ENCODE measurements at places on chromosomes 5 and 9. TPM values are rescaled to one million over a fixed set of nuclear protein-coding genes. Genes with fewer than 3 reads are reported as not detected.

The SLC27A4 gene
- 38.4 TPM for total RNA-seq

- no peak for DNase-seq
These were observed 98.1 kb upstream of the TUT7 start for GRCh38 chr9:86452201-86452828.

GRCh38 chr5:142280066-142281007 is 44.5 kb downstream of the SPRY4 start:
- no peak for DNase-seq

- no peak for DNase-seq
These were observed 52.4 kb downstream of the TRIO start for GRCh38 chr5:14195588-14195987.

GRCh38 chr5:75199946-75200345 is 36.7 kb downstream of the ANKRD31 start:
- no peak for DNase-seq

The IL5 gene
- total RNA-seq, result not detected

The GPX3 gene
- total RNA-seq, result 4.9 TPM

DNA sequence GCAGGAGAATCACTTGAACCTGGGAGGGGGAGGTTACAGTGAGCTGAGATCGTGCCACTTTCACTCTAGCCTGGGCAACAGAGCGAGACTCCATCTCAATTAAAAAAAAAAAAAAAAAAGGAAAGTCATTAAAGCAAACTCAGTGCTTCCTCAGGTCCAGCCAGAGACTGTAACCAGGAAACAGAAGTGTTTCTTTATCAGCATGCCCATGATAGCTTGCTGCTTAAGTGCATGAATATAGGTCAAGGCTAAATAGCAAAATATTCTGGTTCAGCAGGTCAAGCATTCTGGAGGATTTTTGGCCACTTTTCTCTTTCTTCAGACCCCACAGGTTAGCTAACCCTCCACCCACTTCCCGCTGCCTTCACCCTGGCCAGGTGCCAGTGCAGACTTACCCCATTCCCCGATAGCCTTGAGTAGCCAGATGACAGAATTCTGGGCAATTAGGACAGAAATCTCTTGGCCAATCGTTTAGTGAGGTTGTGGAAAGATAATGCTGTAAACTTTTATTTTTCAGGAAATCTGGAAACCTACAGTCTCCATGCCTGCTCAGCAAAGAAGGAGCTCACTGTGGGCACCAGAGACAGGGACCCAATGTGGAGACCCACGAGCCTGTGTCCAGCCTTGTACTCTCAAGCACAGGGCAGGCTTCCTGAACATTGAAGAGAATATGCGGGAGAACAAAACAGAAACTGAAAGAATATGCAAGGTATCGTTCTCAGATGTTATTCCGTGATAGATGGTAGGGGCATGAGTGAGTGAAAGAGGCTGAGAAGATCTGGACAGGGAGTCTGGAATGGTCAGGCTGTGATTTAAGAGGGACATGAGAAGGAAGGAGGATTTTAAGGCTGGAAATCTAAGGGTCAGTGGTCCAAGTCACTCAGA is 4.2 kb upstream of the UGT3A2 start:
- DNase-seq, result no peak

GRCh38 chr9:87587356-87587745 is 89.7 kb downstream of the DAPK1 start:
- DNase-seq, result no peak

The HTR4 gene
- total RNA-seq, result not detected

The LHX6 gene
- not detected for total RNA-seq

DNA sequence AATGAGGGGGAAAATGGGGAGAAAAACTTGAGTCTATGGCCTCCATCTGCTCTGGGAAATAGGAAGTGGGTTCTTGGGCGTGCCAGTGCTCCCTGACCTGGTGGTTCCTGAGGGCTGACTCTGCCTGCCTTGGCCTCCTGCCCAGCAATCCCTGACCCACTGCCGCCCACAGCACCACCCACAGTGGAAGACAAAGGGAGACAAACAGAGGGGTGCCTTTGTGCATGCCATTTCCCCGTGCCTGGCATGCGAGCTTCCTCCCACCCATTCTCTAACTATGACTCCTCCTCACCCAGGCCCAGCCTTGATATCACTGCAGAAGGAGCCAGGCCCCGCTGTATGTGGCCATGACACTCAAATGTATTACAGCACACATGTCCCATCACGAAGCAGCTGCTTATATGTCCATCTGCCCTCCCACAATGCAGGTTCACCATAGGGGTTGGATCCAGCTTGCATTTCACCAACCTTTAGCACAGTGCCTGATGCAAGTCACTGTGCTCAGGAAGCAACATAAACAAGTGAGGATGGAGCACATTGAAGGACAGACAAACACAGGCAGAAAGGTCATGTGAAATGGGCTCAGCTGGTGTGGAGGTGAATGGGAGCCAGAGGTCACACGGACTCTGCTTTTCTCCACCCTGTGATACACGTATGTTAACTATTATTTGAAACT is 84.4 kb downstream of the ADRB2 start:
- no peak for DNase-seq

DNA sequence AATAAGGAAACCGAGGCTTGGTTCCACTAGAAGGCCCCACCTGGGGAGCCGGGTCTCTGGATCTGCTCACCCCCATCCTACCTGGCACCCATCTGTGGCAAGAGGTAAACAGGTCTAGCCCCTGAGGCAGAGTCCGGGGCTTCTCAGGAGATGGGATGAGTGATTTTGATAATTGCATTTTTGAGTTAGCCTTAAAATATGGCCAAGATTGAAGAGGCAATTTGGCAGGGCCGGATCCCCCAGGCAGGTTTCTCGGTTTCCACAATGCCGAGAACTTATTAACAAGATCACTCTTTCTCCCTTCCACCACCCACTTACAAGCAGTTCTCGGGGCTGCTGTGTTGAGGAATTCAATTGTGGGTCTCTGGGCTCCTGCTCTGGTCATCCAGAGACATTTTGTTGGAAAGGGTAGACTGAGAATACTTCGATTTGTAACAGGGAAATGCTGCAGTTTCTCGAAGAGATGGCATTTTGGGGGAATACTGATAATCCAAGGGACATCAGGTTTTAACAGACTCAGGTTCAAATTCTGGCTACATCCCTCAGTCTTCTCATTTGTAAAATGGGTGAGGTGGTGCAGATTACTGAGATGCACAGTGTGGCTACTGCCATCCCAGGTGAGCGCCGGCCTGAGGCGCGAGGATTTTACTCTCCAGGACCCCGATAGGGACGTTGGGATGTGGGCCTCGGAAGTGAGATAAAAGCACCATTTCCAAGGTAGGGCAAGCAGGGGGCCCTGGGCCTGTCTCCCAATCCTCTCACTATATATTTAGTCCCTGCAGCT is 194.2 kb downstream of the CDK5RAP2 start:
- DNase-seq, result no peak

- DNase-seq, result no peak
These were observed 120.8 kb upstream of the ZNF608 start for GRCh38 chr5:124867137-124867704.

GRCh38 chr9:134666831-134667230 is 25.2 kb downstream of the COL5A1 start:
- DNase-seq, result no peak

DNA sequence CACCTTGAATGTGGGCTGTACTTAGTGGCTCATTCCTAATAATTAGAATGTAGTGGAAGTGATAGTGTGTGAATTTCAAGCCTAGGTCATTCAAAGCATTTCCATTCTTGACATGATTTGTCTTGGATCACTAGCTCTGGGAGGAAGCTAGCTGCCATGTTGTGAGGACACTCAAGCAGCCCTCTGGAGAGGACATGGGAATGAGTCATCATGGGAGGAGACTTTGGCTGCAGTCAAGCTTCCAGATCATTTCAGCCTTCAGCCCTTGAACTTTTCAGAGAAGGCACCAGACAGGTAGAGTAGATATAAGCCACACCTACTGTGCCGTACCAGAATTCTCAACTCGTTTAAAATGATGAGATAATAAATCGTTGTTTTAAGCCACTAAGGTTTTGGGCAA is 506.9 kb downstream of the ZNF608 start:
- no peak for DNase-seq

The PCDHA11 gene
- 6.0 TPM for total RNA-seq

DNA sequence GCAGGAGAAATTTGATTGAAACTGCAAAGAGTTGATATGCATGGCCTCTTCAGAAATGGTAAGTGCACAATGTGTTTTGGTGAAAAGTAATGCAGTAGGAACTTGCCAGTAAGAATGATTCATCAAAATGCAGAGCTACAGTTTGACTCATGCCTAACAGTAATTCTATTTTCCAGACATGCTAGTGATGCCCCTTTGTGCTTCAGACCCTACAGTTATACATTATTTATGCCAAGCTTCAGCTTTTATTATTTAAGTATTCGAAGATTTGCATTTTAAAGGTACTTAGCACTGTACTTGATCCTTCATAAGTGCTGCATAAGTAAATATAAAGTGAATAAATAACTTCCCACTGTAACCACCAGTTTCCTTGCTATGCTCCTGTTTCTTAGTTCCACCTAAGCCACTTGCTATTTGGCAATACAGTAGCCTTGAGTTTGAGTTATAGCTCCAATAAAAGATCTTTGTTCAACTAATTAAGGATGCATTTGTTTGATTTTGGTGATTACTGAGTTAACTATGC is 3.6 kb upstream of the SPATA31E1 start:
- no peak for DNase-seq

DNA sequence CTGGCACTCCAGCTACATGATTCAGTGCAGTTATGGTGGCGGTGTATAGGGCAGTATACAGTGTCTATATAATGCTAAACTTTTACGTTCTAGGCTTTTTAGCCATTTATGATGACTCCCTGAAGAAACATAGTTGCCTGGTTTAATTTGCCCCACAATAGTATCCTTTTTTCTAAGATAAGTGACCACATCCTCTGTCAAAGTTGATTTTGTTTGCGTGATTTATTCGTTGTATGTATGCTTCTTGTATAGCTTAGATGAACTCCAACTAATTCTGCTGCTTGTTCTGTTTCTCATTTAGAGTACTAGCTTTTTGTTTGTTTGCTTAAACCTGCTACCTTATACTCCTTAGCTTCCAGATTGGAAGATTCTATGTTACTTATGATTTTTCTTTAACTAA is 83.6 kb downstream of the ERMP1 start:
- DNase-seq, result no peak

DNA sequence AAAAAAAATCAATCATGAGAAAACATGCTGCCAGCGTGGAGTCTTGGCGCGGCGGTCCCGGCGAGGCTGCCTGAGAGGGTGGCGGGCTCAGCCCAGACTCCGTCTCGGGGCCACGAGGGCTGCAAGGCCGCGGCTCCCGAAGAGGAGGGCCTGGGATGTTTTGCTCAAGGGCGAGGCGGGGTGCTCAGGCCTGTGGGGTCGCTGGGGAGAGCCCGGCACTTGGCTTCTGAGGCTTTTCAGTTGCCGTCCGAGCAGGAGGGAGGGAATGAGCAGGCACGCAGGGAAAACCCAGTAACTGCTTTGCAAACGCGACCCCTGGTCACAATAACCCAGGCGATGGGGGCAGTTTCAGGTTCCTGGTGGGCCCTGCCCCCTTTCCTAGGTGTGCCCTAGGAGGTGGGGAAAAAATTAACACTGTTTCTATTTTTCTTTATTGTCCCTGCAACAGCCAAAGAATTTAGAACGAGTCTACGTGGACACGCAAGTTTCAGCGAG is 3.2 kb upstream of the IRX2 start:
- no peak for DNase-seq

DNA sequence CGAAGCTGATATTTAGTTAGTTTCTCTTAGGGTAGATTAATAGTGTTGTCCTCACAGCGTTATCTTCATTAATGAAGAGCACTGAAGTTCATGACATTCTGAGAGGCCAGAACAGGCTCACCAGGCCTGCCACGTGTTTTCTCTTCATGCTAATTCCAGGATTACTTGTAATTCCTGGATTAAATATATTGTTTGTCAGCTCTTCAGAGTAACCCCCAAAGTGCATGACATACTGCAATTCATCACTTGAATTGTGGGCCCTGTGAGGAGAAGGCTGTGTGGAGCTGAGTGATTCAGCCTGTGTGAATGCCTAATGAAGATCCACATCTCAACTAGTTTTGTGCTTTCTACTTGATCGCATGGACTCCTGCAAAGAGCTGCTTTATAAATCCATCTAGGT is 401.0 kb upstream of the ADAMTSL1 start:
- DNase-seq, result no peak

DNA sequence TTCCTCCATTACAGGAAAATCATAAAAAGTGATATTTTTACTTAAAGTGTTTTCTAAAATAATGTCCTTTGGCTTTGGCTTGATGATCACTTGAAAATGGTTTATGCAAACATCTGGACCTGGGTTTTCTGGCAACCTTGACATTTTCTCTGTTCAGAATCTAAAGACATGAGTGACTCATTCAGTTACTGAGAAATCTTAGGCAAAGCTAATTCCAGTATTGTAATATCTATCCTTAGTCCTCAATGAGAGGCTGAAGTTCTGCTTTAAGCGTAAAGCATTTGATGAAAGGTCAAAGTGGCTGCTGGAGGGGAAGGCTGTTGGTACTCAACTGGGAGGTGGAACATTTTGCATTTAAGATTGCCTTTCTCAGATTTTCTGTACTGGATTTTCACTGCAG is 2.3 kb downstream of the MAN2A1 start:
- no peak for DNase-seq

The OR1N1 gene
- not detected for total RNA-seq

GRCh38 chr5:156640691-156641241 is 209.3 kb upstream of the PPP1R2B start:
- no peak for DNase-seq

- no peak for DNase-seq
These were observed 188.7 kb upstream of the S1PR3 start for GRCh38 chr9:88802533-88802932.

- no peak for DNase-seq
These were observed 54.4 kb downstream of the ANKH start for GRCh38 chr5:14816999-14817761.

- DNase-seq, result no peak
These were observed 17.9 kb downstream of the HMMR start for GRCh38 chr5:163478126-163478981.

GRCh38 chr9:4997196-4997595 is 12.1 kb downstream of the JAK2 start:
- no peak for DNase-seq

- no peak for DNase-seq
These were observed 441.2 kb upstream of the CHD1 start for GRCh38 chr5:99369797-99370593.

DNA sequence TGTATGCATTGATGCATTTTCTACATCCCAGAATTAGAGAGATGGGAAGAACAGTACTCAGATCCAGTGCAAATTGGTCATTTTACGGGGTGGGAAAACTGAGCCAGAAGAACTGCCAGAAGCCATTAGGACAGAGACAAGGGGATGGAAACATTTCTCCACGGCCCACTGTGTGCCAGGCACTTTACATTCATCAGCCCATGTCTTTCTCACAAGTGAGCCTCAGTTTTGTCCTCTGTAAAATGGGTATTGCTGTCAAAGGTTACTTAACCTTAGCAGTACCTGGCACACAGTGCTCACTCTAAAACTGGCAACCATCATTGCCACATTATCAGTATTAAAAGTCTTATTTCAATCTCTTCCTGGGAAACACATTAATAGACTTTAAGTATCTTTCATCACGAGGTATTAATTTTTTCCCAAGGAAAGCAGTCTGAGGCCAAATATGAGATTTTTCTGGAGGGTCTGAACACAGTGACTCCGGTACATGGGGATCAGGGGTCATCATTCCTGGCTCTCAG is 5.2 kb downstream of the DUSP1 start:
- DNase-seq, result no peak

GRCh38 chr9:128204858-128205257 is 1.7 kb downstream of the DNM1 start:
- no peak for DNase-seq
